Peyer's patch (tissue), 4 donors: ENCODE measurements at places on chromosomes 2 and 18. TPM values are rescaled to one million over a fixed set of nuclear protein-coding genes. Genes with fewer than 3 reads are reported as not detected.

TWIST2 gene
- total RNA-seq: 1.4 TPM

CSRNP3 gene
- 5.8 TPM for total RNA-seq

IL37 gene
- total RNA-seq: not detected

FAM237A gene
- not detected for total RNA-seq

DNA sequence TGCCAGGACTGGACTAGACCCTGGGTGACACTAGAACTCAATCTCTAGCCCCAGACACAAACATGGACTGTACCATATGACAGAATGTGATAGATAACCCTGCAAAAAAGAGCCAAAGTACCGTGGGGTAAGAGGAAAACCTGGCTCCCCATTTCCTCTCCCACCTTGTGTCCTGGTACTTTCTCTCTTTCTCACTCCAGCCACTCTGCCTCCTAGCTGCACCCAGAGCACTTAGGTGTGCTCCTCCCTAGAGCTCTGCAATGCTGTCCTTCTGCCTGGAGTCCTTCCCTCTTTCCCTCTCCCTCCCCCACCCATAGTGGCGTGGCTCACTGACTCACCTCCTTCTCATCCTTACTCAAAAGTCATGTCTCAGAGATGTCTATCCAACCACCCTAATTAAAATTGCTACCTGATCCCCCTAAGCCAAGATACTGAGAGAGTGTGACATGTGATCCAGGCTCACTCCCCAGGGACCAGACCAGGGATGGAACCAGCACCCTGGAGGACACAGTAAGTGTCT is 171.3 kb downstream of the LOXHD1 start:
- no peak overlapping the region for H3K4me3 ChIP-seq
- H3K36me3 ChIP-seq: no peaks in the 10 kb centered on the region
- H3K4me1 ChIP-seq: no peaks in the 10 kb centered on the region
- H3K27me3 ChIP-seq: no peaks in the 10 kb centered on the region
- DNase-seq: no peak

DNA sequence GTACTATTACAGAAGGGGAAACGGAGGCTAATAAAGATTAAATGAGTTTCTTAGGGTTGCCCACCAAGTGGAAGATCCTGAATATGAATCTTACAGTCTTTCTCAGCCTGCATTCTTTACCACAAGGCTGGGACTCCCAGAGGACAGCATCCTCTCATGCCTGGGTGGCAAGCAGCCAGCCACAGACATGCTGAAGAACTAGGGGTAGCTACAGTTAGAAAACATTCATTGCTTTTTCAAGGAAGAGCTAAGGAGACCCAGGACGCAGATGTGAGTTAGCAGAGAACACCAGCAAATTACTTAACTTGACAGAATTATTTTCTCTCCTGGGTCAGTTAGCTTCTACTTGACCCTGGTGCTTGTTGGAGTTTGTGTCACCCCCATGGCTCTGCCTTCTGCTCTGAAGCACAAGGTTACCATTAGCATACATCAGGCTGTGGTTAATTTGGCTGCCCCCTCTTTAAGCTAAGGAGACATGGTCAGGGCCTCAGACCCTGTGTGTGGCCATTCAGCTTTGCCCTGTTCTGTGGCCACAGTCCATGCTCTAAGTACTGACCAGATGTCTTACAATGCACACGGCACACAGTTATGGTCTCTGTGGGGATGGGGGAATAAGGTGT is 132.3 kb upstream of the TNP1 start:
- no peak overlapping the region for H3K4me3 ChIP-seq
- no peaks in the 10 kb centered on the region for H3K27me3 ChIP-seq
- no peak overlapping the region for H3K27ac ChIP-seq
- peaks cover 5% of the 10 kb centered on the region for H3K4me1 ChIP-seq

DNA sequence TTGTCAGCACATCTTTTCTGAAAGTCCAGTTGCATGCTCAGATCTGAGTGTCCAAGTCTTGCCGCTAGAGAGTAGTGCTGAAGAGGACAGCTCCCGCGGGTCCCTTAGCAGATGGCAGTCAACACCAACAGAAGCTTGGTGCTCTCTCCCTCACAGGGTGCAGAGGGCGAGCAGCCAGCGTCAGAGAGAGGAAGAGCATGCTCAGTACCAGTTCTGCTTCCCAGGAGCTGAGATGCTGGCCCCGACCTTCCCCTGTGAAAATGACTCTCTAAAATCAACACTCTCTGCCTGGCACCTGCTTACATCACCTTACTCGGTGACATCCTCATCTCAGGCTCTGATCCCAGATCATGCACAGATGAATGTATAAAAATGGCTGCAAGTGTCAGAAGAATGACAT is 86.0 kb upstream of the TWIST2 start:
- H3K4me1 ChIP-seq: no peaks in the 10 kb centered on the region
- no peaks in the 10 kb centered on the region for H3K36me3 ChIP-seq
- DNase-seq: no peak

DNA sequence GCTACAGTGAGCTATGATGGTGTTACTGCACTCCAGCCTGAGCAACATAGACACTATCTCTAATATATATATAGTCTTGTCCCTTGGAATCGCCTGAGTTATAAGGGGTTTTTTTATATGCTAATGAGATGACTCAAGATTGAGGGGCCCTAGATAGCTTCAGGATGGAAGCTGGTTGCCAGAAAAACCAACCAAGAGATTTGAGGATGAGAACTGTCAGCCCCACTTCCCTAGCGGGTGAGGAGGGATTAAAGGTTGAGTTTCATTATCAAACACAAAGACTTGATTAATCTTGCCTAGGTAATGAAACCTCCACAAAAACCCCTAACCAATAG is 12.6 kb upstream of the GALM start:
- no peak overlapping the region for H3K27ac ChIP-seq
- H3K4me1 ChIP-seq: no peaks in the 10 kb centered on the region
- no peaks in the 10 kb centered on the region for H3K36me3 ChIP-seq
- H3K27me3 ChIP-seq: no peaks in the 10 kb centered on the region
- DNase-seq: no peak
- H3K4me3 ChIP-seq: no peak overlapping the region
